Omental fat pad (tissue), 4 donors: ENCODE measurements at places on chromosomes 7 and 10.

GRCh38 chr7:83704564-83704963, 55.6 kb upstream of the SEMA3E start:
- DNase-seq = no peak

DNA sequence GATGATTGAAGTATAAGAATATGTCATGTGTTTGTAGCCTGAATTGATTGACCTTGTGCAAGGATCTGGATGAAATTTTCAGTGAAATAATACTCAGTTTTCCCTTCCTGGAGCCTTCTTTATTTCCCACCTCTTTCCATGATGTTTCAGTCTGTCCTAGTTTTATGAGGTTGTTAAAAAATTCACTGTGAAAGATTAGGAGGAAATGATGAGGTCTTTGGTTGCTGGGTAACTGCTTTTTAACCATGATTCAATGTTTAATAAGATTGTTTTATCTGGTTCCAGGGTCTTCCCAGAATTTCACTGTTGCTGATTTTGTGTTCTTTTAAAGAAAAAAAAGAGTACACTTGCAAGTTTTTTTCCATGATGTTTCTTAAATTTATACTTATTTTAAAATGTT, 221.5 kb downstream of the MBL2 start:
- DNase-seq = no peak

DNA sequence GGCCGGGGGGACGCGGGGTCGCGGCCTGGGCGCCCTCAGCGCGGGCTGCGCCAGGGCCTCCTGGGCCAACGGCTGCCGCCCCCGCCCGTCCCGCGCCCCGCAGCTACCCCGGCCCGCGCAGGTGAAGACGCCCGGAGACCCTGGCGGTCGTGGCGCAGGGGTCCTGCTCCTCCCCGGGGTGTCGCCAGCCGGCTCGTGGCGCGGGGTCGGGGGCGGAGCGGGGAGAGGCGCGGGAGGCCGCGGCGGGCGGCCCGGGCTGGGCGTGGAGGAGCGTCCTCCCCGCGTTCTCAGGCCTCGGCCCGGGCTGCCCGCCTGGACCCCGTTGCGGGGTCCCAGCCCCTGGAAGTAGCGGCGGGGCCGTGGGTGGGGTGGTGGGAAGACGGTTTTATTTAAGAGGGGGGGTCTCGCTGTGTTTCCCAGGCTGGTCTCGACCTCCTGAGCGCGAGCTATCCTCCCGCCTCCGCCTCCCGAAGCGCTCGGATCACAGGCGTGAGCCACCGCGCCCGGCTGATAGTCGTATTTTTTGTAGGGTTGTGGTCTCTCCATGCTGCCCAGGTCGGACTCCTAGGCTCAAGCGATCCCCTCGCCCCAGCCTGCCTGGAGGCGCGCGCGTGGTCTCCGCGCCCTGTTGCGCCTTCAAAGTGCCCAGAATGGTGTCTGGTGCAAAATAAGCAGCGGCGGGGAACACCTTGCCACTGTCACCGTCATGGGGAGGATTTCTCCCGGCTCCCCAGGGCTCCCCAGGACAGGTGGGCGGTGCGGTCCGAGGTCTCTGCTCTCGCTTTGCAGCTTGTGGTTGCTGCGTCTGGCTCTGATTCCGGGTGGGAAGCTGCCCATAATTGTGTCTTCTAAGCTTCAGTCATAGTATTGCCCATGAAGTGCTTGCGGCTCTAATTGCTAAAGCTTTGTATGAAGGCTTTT, 15.3 kb upstream of the SUN1 start:
- no peak for DNase-seq

DNA sequence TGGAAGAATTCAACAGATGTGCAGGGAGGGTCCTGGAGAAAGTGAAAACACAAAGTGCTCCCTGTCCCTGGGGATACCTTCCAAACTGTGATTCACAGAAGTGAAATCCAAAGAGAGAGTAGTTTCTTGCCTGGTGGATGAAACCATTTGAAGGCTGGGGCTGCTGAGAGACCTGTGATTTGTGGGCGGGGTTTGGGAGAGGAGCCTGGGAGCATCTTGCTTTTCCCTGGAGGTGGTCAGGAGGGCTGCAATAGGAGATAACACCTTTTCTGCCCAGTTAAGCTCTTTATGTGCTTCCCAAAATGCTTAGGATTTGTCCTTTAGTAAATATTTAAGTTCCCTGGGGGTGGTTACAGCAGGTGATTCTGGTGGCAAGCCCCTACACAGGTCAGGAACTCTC, 105.3 kb upstream of the TPK1 start:
- DNase-seq = no peak

- DNase-seq = no peak
These were observed 65.1 kb downstream of the TSPAN12 start for GRCh38 chr7:120792861-120793130.

DNA sequence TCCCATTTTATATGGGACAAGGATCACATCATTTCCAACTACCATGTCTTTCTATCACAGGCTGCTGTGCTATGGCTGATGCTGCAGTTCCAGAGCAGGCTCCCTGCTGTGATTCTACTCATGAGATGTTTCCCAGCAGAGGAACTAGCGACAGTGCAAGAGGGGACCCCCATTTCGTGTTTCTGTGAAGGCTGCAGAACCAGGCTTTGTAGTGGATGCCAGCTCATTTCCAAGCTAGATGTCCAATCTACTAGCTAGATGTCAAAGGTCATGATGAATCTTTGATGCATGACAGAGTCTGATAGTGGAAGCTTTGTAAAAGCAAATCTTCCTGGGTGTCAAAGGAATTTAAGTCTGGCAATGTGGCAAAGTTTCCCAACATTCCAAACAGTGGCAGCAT, 21.2 kb upstream of the MYO3A start:
- DNase-seq = no peak

DNA sequence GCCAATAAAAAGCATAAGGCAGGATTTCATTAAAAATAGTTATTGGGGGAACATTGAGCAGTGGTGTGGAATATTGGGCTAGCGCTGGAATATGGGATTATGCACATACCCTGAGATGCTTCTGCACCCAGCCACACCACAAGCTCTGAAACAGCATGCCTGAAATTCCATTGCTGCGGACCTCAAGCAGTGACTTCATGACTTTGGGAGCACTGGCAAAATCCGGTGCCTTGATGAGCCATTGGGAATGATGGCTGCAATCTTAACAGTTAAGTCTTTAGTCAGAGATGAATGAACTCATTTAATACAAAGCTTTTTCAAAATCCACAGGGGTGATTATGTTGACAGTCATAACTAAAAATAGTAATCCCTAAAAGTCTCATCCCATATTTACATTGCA, 274.7 kb upstream of the MTPN start:
- DNase-seq = no peak

GRCh38 chr7:93949423-93949822, 27.9 kb downstream of the GNG11 start:
- DNase-seq = no peak

DNA sequence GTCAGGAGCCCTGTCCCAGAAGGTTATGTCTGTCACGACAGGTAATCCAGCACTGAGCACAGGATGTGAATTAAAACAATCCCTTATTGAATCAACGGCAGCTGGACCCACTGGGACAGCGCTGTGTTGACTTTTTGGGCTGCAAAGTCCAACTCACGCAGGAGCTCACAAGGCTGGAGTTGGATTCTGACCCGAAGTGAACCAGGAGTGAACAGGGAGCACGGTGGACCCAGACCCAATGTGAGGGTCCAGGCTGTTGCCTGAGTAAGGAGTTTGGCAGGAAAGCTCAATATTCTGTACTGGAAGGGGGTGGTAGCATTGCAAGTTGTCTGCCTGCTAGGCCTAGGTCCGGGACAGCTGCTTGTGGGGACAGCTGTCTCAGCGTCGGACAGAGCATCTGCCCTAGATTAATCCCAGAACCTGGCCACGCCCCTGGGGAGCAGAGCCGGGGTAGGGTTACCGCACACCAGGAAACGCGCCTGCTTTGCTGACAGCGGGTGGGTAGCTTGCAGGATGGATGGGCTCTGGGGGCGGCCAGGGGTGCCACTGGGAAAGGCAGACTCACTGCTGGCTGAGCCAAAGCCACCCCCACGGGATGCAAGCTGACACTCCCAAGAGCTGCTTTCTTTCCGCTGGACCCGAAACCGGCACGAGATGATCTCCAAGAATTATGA, 24.0 kb downstream of the COL26A1 start:
- no peak for DNase-seq

- DNase-seq = no peak
These were observed 24.5 kb downstream of the HHEX start for GRCh38 chr10:92714152-92714845.

- no peak for DNase-seq
These were observed 302.4 kb upstream of the NFE2L3 start for GRCh38 chr7:25849500-25850184.

DNA sequence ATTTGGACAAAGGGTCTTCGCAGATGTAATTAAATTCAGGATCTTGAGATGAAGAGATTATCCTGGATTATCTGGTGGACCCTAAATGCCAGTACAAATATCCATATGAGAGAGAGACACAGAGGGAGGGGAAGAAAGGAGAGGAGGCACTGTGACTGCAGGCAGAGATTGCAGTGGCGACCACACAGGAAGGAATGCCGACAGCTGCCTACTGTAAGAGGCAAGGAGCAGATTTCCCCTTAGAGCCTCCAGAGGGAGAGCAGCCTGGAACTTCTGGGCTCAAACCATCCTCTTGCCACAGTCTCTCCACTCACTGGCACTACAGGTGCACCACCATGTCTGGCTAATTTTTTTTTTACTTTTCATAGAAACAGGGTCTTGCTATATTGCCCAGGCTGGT, 152.3 kb downstream of the SDK1 start:
- DNase-seq = no peak

- no peak for DNase-seq
These were observed 30.2 kb upstream of the ERCC6 start for GRCh38 chr10:49569031-49569631.

GRCh38 chr7:148020679-148021078, 569.9 kb upstream of the C7orf33 start:
- DNase-seq = no peak

DNA sequence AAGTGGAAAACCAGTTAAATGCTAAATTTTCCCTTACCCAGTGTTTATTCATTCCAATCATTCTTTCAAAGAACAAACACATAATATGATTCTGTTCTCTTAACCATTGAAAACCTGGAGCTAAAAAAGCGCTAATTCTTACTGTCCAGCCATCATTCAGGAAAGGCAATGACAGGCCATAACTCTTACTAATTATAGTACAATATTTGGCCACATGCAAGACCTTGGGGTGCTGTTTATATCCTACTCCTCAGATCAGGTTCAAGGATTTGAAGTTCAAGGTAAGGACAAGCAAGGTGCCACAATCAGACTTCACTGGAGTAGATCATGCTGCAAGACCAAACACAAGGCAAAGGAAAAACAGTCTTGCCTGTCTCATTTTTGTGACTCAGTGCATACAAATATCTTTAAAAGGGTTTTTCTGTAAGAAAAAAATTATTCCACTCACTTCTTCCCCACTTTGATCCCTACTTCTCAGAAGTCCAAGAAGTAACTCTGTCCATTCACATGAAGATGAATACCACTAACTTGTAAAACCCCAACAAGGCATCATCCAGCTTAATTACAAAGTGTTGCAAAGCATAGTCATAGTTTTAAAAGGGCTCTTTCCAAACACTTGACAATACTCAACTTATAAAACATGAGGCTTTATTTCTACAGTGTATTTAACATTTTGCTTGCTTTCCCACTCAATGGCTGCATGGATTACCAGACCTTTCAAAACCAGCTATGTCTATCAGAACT, 153.0 kb downstream of the DOCK4 start:
- no peak for DNase-seq

DNA sequence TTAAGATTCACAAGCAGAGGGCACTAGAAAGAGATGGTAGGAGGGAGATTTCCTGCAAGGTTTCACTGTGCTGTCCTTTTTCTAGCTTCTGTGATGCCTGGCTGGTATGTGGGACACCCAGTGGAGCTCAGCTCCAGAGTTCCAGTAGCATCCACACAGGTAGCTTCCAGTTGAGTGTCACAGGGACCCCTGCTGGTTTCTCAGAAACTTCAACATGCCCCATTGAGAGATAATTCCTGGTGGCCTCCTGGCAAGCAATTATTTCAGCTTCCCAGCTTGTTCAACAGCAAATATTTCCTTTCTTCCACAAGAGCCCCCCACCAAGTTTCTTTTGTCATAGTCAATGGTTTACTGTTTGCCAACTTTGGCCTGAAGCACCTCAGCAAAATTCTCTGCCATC, 858.7 kb downstream of the REEP3 start:
- DNase-seq = no peak

DNA sequence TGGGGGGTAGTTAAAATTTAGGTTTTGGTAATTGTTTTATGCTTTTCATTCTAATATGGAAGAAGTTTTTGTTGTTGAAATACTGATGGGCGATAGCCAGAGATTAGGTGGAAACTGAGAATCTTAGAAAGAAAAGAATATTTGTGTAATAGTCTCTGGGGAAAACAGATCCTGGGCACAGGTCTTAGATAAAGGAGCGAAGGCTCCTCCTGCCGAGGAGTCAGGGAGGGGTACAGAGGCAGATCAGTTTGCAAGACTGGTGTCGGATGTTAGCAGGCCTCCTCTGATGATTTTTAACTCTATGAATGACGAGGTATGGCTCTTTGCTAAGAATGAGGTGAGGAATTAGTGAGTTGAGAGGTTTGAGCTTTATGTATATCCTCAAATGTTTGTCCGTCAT, 339.7 kb downstream of the HGF start:
- DNase-seq = no peak

DNA sequence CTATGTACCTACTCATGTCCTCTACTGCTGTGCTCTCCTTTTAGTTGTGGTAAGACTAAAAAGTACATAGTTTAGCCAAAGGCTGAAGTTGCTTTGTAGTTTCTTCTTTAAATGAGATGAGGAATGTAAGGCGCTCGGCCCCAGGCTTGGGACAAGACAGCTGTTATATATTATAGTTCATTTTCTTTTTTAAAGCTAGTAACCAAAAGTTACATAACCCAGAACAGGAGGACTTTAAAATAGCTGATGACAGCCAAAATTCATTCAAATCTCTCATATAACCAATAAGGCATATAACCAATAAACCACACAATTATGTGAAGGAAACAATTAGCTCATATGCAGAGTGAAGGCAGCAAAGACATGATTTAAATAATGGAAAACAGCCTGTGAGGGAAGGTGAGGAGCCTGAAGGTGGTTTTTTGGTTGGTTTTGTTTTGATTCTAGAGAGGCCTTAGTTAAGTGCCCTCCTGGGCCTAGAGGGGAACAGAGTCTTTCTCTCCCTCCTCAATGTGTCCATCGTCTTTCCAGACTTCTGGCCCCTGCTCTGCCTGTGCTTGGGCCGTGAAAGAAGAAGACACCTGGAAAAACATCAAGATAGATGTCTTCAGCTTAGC, 35.8 kb downstream of the SLC26A4 start:
- no peak for DNase-seq

GRCh38 chr7:41114131-41114530, 588.8 kb downstream of the INHBA start:
- no peak for DNase-seq

GRCh38 chr7:157440346-157441022, 103.7 kb downstream of the DNAJB6 start:
- no peak for DNase-seq

GRCh38 chr10:14953424-14954000, 384 bp downstream of the DCLRE1C start:
- DNase-seq = peak; percentile 29

- no peak for DNase-seq
These were observed 2.3 kb downstream of the ERLIN1 start for GRCh38 chr10:100183481-100183880.
